Left ventricle myocardium superior (tissue), 1 donor: ENCODE measurements at places on chromosomes 1 and 21. TPM values are rescaled to one million over a fixed set of nuclear protein-coding genes. Genes with fewer than 3 reads are reported as not detected.

DNA sequence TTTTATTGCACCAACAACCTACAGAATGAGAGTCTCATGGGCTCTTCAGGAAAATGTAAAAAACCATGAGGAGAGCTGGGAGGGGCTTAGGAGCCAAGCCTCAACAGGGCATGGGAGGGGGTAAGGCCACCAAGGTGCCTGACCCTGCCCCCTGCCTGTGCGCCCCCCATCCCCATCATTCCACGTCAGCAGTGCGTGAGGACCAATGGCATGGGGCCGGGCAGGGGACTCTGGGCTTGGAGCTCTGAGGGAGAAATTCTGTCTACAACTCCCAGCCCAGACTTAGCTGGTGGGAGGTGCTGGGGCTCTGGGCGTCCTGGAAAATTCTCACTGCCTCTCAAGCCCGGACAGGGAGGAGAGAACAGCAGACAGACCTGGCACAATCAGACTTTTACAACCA lies 5.2 kb upstream of the CAMK2N1 start:
- DNase-seq: no peak

CCDC181 gene
- 0.47 TPM for total RNA-seq

C4BPB gene
- not detected for total RNA-seq

DNA sequence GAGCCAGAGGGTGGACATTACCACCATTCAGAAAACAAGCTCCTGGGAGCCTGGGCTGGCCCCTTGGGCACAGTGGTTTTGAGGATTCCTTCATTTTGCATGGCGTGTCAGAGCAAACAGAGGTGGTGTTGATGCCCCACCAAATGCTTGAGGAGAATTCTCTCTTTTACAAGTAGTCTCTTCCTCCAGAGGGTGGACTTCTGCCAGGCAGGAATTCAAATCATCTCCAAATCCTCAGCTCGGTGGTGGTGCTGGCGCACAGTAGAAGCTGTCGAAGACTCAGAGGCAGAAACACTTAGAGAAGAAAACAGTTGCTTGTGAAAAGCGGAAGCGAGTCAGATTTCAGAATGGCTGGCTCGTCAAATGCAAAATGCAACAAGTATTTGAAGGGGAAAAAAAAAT lies 3.4 kb upstream of the CHI3L1 start:
- no peak for DNase-seq

C1orf167 gene
- 2.1 TPM for total RNA-seq

CCDC17 gene
- 0.64 TPM for total RNA-seq

- no peak for DNase-seq
Measured at GRCh38 chr1:206047271-206047670, 5.7 kb upstream of the RHEX start.

GRCh38 chr1:29354511-29355098 lies 118.3 kb downstream of the PTPRU start:
- DNase-seq: no peak

EXO1 gene
- total RNA-seq: 0.35 TPM

DNA sequence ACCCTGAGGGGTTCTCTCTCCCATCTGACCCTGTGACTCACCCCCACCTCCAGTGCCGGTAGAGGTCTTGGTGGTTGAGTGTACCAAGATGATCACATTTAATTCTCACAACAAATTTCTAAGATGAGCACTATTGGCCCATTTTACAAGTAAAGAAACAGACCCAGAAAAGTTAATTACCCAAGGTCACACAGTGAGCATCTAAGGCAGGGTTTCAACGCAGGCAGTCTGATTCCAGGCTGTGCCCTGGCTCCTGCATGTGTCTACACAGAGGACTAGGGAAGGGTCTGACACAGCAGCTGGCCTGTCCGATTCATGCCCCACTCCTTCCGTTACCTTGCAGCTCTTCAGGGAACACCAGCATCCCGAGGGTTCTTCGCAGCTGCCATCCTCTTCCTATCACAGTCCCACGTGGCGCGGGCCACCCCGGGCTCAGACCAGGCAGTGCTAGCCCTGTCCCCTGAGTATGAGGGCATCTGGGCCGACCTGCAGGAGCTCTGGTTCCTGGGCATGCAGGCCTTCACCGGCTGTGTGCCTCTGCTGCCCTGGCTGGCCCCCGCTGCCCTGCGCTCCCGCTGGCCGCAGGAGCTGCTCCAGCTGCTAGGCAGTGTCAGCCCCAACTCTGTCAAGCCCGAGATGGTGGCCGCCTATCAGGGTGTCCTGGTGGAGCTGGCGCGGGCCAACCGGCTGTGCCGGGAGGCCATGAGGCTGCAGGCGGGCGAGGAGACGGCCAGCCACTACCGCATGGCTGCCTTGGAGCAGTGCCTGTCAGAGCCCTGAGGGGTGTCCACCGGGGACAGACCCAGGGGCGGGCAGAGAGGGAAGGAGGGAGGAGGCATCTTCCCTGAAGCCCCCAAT lies 7.5 kb downstream of the NCDN start:
- no peak for DNase-seq

RGS18 gene
- total RNA-seq: 1.4 TPM

HUNK gene
- total RNA-seq: 0.40 TPM

DNA sequence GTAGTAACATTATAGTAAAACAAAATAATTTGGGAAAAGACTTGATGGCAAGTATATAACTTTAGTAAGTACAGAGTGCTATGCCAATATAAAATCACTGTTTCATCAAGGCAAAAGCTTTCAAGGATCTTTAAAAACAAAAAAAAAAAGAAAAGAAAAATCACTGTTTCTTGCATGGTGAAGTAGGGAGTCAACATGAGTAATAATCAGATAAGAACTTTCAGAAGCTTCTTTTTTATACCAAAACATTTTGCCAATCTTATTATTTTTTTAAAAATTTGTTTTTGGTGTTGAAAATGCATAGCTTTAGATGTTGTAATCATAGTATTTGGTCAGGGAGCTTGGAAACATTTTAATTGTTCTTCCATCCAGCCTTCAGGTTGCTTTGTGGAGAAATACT lies 37.2 kb downstream of the CAMSAP2 start:
- no peak for DNase-seq

DNA sequence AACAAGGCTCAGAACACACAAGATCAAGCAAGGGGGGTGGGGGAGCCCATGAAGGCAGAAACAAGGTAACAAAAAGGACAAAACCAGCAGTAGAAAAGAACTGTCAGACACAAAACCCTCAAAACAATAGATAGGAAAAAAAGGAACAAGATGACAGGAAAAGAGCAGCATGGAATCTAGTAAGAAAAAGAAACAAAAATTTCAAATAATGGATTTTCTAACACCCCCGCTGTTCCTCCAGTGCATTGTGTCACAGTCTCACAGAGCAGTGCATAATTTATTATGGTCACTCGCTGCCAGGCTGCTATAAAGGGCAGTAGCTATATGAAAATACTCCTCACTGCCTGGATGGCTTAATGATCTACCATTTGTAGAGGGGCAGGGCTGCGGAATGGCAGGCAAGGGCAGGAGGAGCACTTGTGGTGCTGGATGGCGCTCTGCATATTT lies 567.9 kb downstream of the DPYD start:
- no peak for DNase-seq

FAM163A gene
- 0.27 TPM for total RNA-seq

QSOX1 gene
- total RNA-seq: 111 TPM

DNA sequence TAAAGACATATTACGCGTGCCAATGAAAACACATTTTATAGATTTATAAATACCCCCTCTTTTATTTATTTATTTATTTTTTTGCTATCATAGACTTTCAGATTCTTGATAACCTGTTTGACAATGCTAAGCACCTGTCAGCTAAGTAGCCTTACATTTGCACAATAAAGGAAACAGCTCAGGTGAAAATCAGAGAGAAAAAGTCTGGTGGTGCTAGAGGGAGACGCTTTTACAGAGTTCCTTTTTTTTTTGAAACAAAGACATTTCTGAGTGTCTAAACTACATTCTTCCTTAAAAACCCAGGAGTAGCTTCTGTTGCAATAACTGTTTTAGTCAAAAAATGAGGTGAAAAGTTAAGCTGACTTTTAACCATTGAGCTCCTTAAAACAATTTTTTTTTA lies 1611.6 kb downstream of the NCAM2 start:
- no peak for DNase-seq

DNA sequence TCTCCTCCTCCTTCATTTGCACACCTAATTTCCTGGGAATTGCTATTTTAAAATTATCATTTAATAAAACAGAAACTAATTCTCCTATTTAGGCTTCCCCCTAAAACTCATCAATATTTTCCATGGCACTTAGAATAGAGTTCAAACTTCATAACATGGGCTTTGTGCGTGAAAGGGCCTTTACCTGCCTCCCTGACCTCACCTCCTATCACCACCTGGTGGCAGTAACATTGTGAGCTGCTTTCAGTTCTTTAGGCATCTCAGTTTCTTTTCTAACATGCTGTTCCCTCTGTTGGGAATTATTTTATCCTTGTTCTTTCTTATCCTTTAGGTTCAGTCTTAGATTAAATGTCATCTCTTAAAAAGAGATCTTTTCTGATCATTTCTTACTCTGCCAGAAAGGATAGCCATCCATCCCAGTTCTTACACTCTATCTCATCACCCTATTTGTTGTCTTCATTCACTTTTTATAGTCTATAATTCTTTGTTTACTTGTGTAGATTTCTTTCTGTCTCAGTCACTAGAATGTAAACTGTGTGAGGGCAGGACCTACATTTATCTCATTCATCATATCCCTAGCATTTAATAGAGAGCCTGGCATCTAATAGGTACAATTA lies 133.8 kb upstream of the KIAA1614 start:
- no peak for DNase-seq

DNA sequence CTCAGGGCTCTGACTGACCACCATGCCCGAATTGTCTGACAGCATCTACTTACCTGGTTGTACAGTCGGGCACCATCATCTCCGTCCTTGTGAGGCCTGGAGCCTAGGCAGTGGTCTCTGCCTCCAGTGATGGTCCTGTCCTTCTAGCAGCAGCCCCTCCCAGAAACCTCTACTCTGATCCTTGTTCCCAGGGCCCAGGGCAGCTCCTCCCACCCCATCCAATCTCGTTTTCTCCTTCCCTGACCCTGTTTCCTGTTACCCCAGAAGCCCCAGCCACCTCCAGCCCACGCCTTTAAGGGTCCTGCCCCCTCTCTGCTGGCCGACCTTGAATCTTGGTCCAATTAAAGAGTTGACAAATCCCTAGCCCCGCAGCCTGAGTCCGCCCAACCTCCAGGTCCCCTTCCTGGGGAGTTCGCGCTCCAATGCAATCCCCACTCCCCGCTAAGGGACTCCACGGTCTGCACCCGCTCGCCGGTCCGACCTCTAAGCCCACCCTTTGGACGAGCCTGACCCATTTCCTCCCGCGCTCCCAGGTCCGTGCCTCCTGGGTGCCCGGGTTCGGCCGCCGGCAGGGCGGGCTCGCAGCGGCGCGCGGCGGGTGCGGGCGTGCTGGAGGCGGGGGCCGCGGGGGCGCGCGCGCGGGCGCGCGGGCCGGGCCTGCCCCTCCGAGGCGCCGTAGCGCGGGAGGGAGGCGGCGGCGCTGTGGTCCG lies at the start of gene B4GALT2:
TSS of gene B4GALT2 (plus strand) at position 660 of the 710 bp plus-strand sequence. CDS start 1,951 bp downstream, outside the sequence.
- DNase-seq: peak; percentile 76

RAB25 gene
- not detected for total RNA-seq

F3 gene
- 50.2 TPM for total RNA-seq

GRCh38 chr21:31203431-31204054 lies 140.5 kb downstream of the TIAM1 start:
- DNase-seq: no peak

DNA sequence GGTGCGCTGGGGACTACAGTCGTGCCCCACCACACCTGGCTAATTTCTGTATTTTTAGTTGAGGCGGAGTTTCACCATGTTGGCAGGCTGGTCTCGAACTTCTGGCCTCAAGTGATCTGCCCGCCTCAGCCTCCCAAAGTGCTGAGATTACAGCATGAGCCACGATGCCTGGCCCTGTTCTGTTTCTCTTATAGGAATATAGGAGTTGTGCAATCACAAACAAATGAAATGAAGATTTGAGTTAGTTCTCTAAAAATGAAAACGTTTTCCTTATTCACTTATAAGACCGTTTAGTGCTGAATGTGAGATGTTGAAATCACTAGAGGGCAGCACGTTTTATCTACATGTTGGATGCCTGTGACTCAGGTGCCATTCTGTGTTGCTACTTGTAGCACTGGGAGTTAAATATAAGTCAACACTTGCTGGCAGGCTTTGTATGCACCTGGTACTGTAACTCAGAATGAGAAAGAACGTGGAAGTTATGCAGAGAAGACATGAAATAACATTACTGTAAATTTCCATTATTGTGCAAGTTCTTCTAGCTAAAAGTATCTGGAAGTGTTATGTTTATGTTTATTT lies 45.8 kb downstream of the MIGA1 start:
- no peak for DNase-seq

- DNase-seq: no peak
Measured at GRCh38 chr1:207020065-207020708, 12.4 kb downstream of the C1orf116 start.

- no peak for DNase-seq
Measured at GRCh38 chr1:17065666-17066065, 11.8 kb upstream of the SDHB start.

- DNase-seq: no peak
Measured at GRCh38 chr1:227815468-227816409, at the start of gene PRSS38. Gene PRSS38, plus strand, starts transcription at chr1:227815675. Its CDS starts 42 bp downstream, at chr1:227815717.

- DNase-seq: peak; percentile 92
Measured at GRCh38 chr1:24150234-24151174, 7.6 kb upstream of the IL22RA1 start.

GRCh38 chr1:32770221-32770731 lies 46.9 kb downstream of the YARS1 start:
- no peak for DNase-seq

AADACL4 gene
- total RNA-seq: not detected
